ENCODE measurements at places on chromosomes 7 and 10. TPM values are rescaled to one million over a fixed set of nuclear protein-coding genes. Genes with fewer than 3 reads are reported as not detected.
A peak's percentile ranks its signal among the peaks of the same experiment; 100 is the strongest.

GRCh38 chr10:13730956-13731355 lies 144.2 kb downstream of the PRPF18 start:
- DNase-seq: no peak

DNA sequence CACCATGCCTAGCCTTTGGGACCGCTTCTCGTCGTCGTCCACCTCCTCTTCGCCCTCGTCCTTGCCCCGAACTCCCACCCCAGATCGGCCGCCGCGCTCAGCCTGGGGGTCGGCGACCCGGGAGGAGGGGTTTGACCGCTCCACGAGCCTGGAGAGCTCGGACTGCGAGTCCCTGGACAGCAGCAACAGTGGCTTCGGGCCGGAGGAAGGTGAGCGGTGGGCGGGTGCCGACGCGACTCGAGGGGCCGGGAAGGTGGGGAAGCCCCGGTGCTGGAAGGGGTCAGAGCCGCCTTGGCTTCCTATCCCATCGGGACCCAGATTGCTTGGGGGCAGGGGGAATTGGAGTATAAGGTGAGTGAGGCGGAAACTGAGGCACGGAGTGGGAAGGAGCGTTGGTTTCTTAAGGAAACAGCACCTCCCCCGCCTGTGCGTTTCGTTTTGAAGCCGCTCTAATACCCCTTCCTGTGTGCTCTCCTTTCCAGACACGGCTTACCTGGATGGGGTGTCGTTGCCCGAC lies 547 bp downstream of the DDIT4 start:
- DNase-seq: peak; percentile 59

DNA sequence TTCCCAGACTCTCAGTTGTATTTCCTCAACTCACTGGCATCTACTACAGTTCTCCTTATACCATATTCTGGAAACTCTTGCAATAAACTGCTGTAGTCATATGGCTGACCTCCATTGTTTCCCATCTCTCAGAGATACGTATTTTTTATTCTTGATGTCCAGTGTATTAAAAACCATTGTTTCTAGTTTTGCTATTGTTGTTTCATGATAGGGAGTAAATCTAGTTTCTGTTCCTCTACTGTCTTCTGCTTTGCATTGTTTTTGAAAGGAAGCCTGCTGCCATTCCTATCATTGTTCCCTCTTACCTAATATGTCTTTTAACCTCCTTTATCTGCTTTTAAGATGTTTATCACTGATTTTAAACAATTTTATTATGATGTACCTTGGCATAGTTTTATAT lies 255.0 kb downstream of the ADK start:
- DNase-seq: no peak

- no peak for DNase-seq
These were observed 29.6 kb downstream of the JMJD1C start for GRCh38 chr10:63436225-63436624.

The ZPBP gene
- total RNA-seq: 0.36 TPM

- no peak for DNase-seq
These were observed 19.8 kb downstream of the COL1A2 start for GRCh38 chr7:94414481-94414880.

- no peak for DNase-seq
These were observed 760 bp downstream of the THNSL1 start for GRCh38 chr10:25017154-25017590.

DNA sequence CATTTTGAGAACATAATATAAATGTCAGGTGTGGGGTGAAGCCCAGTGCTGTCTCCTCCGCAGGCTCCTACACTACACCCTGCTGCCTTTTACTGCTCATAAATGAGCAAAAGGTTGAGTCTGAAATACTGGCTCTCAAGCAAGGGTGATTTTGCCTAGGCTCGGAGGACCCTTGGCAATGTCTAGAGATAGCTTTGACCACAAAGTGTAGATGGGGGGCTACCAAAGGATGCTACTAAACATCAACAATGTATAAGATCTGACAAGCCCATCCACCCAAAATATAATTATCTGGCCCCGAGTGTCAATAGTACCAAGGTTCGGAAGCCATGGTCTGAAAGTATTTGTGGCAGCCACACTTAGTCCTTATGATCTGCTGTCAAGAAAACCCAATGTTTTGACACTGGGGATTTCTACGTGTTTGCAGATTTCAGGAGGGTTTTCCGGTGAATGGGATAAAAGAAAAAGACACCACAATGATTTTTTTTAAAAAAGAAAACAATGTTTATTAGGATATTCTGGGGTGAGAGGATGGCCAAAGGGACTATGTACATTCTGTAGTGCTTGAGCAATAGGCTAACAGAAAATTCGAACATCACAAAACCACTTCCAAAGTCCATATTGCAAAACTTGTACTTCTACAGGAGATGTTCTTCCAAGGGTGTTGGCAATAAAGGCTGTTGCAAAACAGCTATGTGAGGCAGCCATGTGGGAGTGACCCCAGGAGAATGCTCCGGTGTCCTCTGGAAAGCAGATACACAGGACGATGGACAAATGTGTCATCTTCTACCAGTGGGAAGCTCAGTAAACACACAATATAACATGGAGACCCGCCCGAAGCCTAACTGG lies 216.3 kb downstream of the GFRA1 start:
- no peak for DNase-seq

GRCh38 chr7:157997471-157997870 lies 590.2 kb downstream of the PTPRN2 start:
- no peak for DNase-seq

DNA sequence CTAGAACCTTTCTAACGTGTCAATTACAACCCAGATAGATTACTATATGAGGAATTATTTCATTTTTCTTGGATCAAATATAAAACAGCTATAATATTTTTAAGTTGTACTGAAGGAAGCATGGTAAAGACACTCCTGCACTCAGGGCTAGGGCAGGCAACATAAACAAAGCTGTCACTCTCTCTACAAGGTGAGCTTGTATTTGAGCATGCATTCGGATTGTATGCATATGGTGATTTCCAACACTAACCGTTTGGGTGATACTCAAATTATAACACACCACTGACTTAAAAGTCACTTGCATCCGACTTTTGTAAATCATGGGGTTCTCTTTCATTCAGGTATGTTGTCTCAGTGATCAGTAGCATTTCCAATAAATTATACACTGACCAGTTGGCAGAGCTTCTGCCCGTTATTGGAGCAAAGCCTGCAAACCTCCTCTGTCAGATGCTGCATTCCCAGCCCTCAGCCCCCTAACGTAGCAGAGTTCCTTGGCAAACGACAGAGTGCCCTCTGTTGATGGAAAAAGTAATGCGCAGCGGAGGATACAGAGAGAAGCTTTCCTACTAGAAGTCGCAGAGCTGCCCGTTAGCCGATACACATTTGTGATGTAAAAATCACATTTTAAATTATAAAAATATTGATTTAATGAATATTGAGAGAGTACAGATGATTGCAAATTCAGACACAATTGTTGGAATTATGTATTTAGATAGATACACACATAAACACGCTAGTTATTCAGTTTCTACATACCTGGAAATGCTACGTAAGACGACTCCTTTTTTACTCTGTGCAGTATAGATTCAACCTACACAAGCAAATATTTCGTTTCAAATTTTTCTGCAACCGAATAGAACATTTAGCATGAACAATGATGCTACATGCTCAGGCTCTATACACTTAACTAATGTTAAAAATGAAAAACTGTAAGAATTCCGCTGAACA lies 173.9 kb upstream of the SP4 start:
- peak; percentile 69 for DNase-seq

DNA sequence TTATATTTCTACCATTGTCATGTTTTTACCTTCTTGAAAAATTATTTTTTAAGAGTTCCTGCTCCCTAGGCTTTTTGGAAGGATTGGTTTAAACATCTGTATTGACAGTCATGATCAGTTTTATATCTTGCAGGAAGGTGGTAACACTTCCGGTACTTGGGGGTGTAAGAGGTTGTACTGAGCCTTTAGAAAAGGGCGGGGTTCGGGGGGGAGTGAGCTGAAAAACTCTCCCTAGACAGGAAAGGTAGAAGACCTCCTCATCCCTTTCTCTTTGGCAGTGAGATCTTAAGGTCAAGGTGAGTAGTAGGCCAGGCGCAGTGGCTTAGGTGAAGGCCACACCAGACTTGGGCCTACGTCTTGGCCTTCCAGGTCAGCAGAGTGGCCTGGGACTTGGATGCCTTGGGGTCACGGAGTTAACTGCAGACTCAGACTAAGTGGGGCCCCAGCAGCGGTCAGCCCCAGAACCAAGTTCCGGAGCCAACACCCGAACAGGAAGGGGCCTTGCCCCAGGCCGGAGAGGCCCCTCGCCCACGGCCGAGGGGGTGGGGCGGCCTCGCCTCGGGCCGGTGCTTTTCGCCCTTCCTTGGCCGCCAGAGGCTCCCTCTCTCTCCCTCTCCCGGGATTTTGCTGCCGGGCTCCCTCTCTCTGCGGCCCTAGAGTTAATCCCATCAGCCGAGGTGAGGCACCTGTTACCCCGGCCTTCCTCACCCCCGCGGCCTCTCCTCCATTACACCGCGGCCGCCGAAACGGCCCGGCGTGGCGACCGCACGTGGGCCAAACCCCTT lies at the start of gene PPP1R9A:
Gene PPP1R9A (plus strand): TSS at position 569 of the 785 bp plus-strand sequence. CDS start 2,520 bp downstream, outside the sequence.
- DNase-seq: no peak

- no peak for DNase-seq
These were observed 36.1 kb downstream of the ETV1 start for GRCh38 chr7:13953368-13953767.

- DNase-seq: peak; percentile 55
These were observed 2.5 kb upstream of the CLDN4 start for GRCh38 chr7:73828107-73828803.

- DNase-seq: no peak
These were observed 65.5 kb downstream of the ZRANB1 start for GRCh38 chr10:125007436-125007835.

DNA sequence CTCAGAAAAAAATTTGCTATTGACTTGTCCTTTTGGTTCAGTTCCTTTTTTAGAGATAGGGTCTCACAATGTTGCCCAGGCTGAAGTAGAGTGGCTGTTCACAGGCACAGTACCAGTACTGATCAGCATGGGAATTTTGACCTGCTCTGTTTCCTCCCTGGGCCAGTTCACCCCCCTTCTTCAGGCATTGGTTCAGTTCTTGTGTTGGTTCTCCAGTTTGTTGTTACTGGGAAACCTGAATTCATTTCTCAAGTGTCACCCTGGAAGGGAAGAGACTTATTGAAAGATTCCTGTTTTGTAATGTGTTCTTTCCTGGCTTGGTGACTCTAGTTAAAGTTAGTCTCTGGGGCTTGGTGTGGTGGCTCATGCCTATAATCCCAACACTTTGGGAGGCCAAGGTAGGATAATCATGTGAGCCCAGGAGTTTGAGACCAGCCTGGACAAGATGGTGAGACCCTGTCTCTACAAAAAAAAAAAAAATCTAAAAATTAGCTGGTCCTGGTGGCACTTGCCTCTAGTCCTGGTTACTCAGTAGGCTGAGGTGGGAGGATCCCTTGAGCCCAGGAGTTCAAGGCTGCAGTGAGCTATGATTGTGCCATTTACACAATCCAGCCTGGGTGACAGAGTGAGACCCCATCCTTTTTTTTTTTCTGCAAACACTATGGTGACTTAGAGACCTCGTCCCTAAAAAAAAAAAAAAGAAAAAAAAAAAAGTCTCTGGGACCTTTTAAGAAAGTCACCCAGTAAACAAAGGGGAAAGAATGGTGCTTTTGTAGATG lies 52.7 kb downstream of the CNNM2 start:
- no peak for DNase-seq

DNA sequence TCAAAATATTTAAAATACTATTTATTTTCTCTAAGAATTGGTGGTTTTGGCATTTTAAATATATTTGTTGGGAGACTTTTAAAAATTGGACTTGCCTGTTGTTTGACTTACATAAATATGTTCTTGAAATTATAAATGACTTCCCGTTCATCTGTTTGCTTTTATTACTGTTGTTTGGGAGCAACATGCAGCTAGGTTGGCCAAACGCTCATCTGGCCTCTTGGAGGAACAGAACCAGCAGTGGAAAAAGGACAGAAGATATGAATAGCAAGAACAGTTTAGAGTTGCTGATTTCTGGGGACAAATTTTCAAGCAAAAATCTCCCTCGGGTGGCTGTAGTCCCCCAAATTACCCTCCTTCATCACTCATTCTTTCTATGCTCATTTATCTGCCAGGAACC lies 41.6 kb downstream of the PLXDC2 start:
- DNase-seq: no peak

The ELOVL3 gene
- not detected for total RNA-seq

DNA sequence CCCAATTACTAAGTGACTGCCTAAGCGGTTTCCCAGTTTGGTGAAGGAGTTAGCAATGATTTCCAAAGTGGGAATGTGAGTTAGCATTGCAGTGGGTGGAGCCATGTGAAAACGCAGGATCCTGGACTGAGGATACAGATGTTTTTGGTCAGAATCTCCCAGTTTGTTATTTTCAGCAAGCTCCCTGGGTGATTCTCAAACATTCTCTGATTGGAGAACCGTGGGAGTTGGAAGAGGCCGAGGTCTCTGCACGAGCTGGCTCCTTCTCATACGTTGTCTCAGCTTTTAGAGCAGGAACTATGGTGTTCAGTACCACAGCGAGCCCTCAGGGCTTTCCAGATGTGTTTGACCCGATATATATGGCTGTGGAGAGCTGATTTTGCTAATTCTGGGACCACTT lies 396.5 kb upstream of the NPVF start:
- DNase-seq: no peak

The LHPP gene
- total RNA-seq: 11.1 TPM

GRCh38 chr10:16765509-16766375 lies 51.5 kb downstream of the RSU1 start:
- no peak for DNase-seq

DNA sequence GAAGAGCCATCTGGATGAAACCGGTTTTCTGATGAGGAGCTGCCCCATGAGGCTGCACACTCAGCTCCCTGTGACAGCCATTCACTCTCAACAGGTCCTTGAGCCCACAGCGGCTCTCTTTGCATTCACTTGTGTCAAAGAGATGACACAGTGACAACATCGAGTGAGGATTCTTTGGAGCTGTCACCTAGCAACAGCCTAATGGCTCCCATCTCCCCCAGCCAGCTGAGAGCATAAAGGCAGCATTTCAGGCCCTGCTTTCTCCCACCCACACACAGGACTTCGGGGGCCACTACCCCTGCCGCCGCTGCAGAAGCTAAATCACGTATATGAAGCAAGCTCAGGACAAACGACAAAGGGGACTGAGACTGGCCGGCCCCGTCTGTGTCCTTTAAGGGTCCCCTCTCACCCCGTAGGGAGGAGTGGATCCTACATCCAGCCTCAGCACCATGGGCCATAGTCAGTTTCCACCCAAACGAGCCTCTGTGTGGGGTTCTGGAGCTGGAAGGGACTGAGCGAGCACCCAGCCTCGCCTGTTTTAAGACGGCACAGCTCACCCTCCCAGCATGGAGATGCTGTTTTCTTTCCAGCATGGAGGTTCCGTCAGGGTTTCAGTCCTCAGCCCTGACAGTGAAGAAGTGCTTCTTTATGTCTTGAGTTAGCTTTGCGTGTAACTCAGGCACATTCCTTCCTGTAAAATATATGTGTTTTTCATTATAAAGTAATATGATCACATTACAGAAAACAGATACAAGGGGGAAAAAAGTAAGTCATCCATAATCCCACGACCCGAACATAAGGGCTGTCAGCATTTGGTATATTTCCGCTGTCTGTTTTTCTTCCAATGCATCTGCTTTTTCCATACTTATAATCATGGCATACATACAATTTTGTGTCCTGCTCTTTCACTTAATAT lies 4.9 kb downstream of the CPA4 start:
- DNase-seq: no peak
